Right ventricle myocardium superior (tissue), 1 donor: ENCODE measurements at places on chromosomes 13 and 19. TPM values are rescaled to one million over a fixed set of nuclear protein-coding genes. Genes with fewer than 3 reads are reported as not detected.

C1QTNF9B gene
- total RNA-seq, result 1.9 TPM

DNA sequence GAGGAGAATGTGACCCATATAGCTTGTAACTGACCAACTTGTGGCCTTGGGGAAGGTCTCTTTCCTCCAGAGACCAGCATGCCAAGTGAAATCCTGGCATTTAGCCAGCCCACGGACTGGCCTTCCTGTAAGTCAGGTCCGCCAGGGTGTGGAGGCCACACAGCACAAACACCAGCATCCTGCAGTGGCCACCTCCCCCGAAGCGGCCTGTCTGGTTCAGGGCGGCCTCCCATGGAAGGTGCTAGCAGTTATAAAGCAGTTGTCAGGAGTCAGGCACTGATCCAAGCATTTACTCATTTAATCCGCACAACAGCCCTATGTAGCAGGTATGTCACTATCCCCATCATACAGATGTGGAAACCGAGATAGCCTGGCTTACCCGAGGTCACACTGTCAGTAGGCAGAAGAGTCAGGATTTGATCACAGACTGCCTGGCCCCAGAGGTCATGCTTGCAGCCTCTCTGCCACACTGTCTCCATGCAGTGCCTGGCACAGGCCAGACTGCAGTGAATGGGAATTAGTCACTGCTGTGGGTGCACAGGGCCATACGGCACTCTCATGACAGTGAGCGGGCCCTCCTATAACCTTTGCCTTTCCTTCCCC, 36.7 kb downstream of the CAPN12 start:
- peak; percentile 81 for DNase-seq

GRCh38 chr19:48044561-48044960, 682 bp upstream of the CABP5 start:
- DNase-seq, result no peak

DNA sequence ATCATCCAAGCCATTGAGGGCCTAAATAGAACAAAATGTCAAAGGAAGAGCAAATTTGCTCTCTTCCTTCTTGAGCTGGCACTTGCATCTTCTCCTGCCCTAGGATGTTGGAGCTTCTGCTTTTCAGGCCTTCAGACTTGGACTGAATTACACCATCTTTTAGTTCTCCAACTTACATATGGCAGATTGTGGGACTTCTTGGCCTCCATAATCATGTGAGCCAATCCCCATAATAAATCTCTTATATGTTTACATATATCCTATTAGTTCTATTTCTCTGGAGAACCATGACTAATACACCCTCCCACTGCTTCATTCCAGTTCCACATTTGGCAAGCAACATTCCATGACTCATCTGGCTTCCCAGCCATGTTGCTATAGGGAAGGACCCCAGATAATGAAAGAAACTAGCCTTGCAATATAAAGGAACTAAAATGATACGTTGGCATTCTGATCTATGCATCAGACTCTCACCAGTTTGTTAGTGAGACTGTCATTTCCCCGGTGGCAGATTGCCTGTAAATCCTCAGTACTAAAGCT, 11.0 kb upstream of the ACOD1 start:
- DNase-seq, result no peak

GRCh38 chr13:114002009-114002544, 28.2 kb upstream of the C13orf46 start:
- DNase-seq, result peak; percentile 38

GRCh38 chr13:78876915-78877549, 218.1 kb upstream of the OBI1 start:
- peak; percentile 30 for DNase-seq

DNA sequence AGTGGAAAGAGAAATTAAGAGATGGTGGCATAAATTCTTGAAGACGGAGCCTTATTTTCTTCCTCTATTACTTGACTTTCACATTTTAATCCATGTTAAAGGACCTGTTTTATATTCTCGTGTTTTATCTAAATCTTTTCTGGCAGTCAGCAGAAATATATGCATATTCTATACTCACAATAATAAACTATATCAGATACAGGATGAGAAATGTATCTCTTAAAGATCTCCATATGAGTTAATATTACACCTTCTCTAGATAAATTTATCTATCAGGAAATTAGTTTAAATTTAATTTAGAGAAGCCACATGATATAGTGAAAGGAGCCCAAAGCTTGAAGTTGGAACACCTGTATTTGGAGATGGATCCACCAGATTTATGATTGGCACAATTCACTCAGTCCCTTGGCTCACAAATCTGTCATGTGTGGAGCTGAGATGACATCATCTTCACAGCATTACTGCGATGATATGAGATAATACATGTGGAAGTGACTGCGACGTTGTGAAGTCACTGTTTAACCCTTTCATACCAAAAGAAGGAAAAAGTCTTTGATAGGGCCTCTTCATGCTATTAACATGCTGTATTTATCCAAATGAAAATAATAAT, 216.4 kb downstream of the FGF14 start:
- no peak for DNase-seq

DNA sequence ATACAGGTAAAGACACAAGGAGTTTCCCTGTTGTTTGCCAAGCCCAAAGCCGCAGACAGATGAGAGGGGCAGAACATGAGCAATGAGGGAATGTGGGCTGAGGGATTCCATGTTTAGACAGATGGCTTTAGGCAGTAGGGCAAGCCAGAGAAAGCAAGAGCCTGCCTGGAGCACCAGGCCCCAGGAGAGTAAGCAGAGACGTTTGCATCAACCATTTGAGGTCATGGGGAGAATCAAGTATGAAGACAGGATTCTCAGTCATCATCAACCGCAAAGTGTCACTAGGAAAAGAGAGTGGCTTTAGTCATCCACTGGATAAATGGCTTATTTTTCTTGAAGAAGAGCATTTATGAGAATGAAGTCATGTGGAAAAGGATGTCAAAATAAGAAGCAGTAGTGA, 184.7 kb downstream of the COG6 start:
- no peak for DNase-seq

OR7A17 gene
- not detected for total RNA-seq

- no peak for DNase-seq
Observed at GRCh38 chr19:45640849-45641273, 1.7 kb upstream of the EML2 start.

GRCh38 chr19:2478756-2479555, 3.0 kb downstream of the GADD45B start:
- peak; percentile 91 for DNase-seq

PPM1N gene
- total RNA-seq, result 0.75 TPM

- DNase-seq, result no peak
Observed at GRCh38 chr13:83563499-83563898, 318.8 kb downstream of the SLITRK1 start.

- no peak for DNase-seq
Observed at GRCh38 chr19:12949363-12950283, 4.0 kb downstream of the RAD23A start.

- no peak for DNase-seq
Observed at GRCh38 chr19:903266-903797, 9.7 kb downstream of the R3HDM4 start.
